ENCODE measurements at places on chromosomes 13 and 19. TPM values are rescaled to one million over a fixed set of nuclear protein-coding genes. Genes with fewer than 3 reads are reported as not detected.

GRCh38 chr13:40204246-40204645 is 462.2 kb downstream of the FOXO1 start:
- no peaks in the 10 kb centered on the region for H3K27me3 ChIP-seq
- H3K36me3 ChIP-seq = no peaks in the 10 kb centered on the region

The WTIP gene
- total RNA-seq = 18.2 TPM

The RB1 gene
- 79.2 TPM for total RNA-seq

- H3K36me3 ChIP-seq = no peaks in the 10 kb centered on the region
- H3K4me1 ChIP-seq = no peaks in the 10 kb centered on the region
- no peak for DNase-seq
- no peaks in the 10 kb centered on the region for H3K27me3 ChIP-seq
- no peak overlapping the region for H3K4me3 ChIP-seq
These were observed 3.9 kb upstream of the LRRC63 start for GRCh38 chr13:46207828-46208227.

The PRRG2 gene
- total RNA-seq = 10.6 TPM

The CHST8 gene
- total RNA-seq = 1.8 TPM

DNA sequence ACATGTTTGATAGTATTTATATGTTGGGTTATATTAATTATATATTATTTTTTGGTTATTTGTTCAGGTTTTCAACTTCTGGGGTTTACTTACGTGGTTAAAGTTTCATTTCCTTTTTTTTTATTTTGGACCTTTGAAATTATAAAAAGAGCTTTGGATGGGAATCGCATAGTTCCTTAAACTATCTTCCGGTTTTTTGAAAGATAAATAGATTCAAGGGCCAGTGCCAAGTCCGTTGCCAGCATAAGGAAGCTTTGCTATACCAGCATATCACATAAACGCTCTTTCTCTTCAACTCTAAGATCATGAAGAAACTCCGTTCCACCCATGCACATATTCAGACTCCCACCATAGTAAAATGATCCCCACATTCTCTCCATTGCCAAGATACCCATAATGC is 7.4 kb upstream of the OXGR1 start:
- DNase-seq = no peak
- no peaks in the 10 kb centered on the region for H3K36me3 ChIP-seq
- H3K27ac ChIP-seq = no peak overlapping the region
- no peak overlapping the region for H3K4me3 ChIP-seq
- H3K4me1 ChIP-seq = no peaks in the 10 kb centered on the region

DNA sequence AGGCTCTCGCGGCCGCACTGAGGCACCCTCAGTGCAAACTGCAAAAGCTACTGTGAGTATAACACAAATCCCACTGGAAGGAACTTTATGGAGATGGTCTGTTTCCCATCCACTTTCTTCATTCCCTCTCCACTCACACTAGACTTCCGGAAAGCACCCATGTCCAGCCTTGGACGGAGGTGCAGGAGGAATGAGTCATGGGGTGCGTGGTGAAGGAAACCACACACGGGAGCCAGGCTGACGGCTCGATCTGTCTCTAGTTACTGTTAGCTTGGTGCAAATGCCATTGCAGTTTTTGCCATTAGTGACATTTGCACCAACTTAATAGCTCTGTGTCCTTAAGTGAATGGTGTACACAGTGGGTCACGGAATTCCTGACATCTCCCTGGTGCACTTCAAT is 14.6 kb downstream of the NLRP8 start:
- DNase-seq = no peak
- no peaks in the 10 kb centered on the region for H3K36me3 ChIP-seq
- no peaks in the 10 kb centered on the region for H3K4me1 ChIP-seq
- no peak overlapping the region for H3K27ac ChIP-seq
- no peak overlapping the region for H3K4me3 ChIP-seq
- H3K27me3 ChIP-seq = no peaks in the 10 kb centered on the region

The CD37 gene
- total RNA-seq = 78.0 TPM

The CRB3 gene
- 245 TPM for total RNA-seq

GRCh38 chr19:5632657-5633056 is 9.8 kb downstream of the SAFB start:
- H3K4me1 ChIP-seq = no peaks in the 10 kb centered on the region
- no peak for DNase-seq
- H3K36me3 ChIP-seq = peaks cover 18% of the 10 kb centered on the region

The HAUS8 gene
- 29.7 TPM for total RNA-seq

GRCh38 chr19:16445238-16446107 is 26.3 kb downstream of the EPS15L1 start:
- H3K27me3 ChIP-seq = no peaks in the 10 kb centered on the region
- H3K27ac ChIP-seq = no peak overlapping the region
- DNase-seq = peak; percentile 75
- no peaks in the 10 kb centered on the region for H3K36me3 ChIP-seq
- H3K4me3 ChIP-seq = no peak overlapping the region
- no peaks in the 10 kb centered on the region for H3K4me1 ChIP-seq

GRCh38 chr19:14473073-14473977 is 1.8 kb downstream of the PTGER1 start:
- no peaks in the 10 kb centered on the region for H3K27me3 ChIP-seq
- no peak for DNase-seq
- H3K27ac ChIP-seq = no peak overlapping the region
- peaks cover 18% of the 10 kb centered on the region for H3K4me1 ChIP-seq
- H3K36me3 ChIP-seq = no peaks in the 10 kb centered on the region
- peak overlapping the region; percentile 9 for H3K4me3 ChIP-seq

DNA sequence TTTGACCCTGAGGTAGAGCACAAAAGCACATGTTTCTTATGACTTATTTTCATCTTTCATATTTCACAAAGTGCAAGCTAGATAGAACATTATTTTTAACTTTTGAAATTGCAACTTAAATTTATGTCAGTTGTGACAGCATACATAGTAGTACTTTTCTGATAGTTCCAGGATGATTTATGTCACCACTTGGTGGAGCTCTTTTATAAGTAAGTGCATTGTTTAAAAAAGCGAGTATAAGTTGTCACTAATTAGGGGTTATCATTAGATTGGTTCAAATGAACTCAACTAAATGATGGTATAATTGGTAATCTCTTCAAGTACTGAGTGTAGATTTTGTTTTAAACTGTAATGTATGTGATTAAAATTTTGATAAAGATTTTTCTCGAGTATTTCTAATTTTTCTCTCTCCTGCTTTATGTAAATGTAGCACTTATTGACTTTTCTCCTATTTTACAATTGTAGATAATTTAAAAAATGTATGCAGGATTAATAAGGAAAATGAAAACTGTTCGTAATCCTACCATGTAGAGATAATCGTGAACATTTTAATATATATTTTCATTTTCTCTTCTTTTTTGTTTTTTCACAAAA is 31.1 kb downstream of the RB1 start:
- no peak overlapping the region for H3K27ac ChIP-seq
- no peaks in the 10 kb centered on the region for H3K36me3 ChIP-seq
- no peaks in the 10 kb centered on the region for H3K27me3 ChIP-seq
- no peak for DNase-seq

The GSX1 gene
- total RNA-seq = not detected

The LIM2 gene
- not detected for total RNA-seq

The MTUS2 gene
- total RNA-seq = 0.28 TPM
